ENCODE measurements at places on chromosomes 3 and 15.

GRCh38 chr3:117629505-117629904 lies 919.9 kb downstream of the TUSC7 start:
- DNase-seq: no peak

- DNase-seq: peak; percentile 76
Measured at GRCh38 chr3:108662142-108662738, 72.7 kb downstream of the DZIP3 start.

GRCh38 chr3:71130471-71131374 lies 452.8 kb downstream of the FOXP1 start:
- peak; percentile 81 for DNase-seq

GRCh38 chr3:64530434-64531049 lies 157.3 kb downstream of the ADAMTS9 start:
- peak; percentile 59 for DNase-seq

GRCh38 chr15:39429898-39430357 lies 151.0 kb upstream of the THBS1 start:
- DNase-seq: no peak

- no peak for DNase-seq
Measured at GRCh38 chr3:113802795-113803455, 35.7 kb upstream of the GRAMD1C start.

- DNase-seq: no peak
Measured at GRCh38 chr3:143648708-143649107, 199.6 kb downstream of the SLC9A9 start.

GRCh38 chr3:18246336-18247060 lies 178.6 kb downstream of the SATB1 start:
- DNase-seq: no peak

DNA sequence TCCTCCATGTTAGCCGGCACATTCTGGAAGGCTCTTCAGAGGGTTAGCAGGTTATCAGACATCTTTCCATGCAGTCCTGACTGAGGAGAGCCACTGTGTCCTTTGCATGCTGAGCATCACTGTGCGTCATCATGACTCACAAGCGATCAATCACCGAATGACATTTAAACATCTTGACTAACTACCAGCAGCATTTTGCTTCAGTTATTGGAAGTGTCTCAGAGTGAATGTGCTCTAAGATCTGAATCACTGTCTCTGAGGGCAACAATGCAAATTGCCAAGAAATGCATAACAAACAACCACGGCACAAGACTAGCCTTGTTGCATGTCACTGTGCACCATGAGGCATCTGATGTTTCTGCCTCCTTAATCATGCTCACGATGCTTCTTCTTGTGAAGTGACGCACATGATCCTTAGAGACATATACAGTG lies 18.3 kb upstream of the ATP8B4 start:
- DNase-seq: no peak

- no peak for DNase-seq
Measured at GRCh38 chr3:98791341-98792325, 28.5 kb downstream of the ST3GAL6 start.

GRCh38 chr3:129341331-129342141 lies 62.9 kb downstream of the HMCES start:
- DNase-seq: no peak

DNA sequence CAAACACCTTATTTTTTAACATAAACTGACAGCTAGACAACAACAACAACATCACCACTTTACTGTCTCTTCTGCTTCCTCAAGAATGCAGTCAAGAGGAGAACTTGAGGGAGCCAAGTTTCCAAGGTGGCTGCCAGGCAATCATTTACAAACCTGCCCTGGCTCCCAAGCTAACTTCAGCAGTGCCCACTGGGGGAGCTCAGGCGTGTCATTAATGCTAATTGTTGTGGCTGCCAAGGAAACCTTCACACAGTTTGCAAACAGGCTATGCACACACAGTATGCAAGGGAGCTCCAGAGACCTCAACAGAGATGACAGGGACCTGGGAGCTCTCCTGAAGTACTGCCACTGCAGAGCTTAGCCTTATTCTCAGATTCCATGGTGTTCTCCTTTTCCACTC lies 2.1 kb downstream of the DZIP1L start:
- DNase-seq: no peak

DNA sequence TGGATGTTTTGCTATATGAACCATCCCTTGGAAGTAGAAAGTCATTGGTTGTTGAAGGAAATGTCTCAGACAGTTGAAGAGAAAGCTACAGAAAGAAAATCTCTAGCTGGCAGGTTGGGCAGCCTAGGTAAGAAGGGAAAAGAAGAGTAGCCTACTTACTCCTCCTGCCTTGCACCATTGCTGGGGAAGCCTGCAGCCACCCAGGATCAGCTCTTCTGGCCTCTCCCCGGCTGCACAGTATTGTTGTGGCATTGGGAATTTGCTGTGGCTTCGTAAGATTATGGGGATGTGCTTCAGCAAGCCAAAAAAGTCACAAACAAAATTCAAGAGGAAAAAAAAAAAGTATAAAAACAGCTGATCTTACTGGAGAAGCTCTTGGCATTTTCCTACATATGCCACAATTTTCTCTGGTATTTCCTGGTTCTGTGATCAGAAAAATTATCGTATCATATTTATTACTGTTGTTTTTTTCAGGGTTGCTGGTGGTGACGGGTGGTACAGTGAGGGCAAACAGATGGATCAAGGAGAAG lies 154.2 kb downstream of the TIGIT start:
- no peak for DNase-seq

DNA sequence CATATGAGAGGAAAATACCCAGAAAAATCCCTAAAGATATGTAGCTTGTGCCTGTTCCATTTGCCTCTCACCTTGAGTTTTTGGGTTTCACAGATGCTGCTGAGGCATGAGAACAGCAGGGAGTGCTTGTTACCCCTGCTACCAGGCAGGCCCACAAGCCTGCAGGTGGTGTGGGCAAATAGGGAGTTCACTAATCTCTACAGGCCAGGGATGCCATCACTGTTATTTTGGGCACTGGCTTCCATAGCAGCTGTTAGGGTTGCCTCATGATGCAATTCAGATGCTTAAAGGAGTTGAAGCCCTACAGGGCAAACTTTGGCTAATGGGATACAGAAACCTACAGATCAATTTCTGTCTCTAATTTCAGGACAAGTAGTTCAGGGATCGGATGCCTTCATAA lies 873.5 kb downstream of the OTOL1 start:
- no peak for DNase-seq

DNA sequence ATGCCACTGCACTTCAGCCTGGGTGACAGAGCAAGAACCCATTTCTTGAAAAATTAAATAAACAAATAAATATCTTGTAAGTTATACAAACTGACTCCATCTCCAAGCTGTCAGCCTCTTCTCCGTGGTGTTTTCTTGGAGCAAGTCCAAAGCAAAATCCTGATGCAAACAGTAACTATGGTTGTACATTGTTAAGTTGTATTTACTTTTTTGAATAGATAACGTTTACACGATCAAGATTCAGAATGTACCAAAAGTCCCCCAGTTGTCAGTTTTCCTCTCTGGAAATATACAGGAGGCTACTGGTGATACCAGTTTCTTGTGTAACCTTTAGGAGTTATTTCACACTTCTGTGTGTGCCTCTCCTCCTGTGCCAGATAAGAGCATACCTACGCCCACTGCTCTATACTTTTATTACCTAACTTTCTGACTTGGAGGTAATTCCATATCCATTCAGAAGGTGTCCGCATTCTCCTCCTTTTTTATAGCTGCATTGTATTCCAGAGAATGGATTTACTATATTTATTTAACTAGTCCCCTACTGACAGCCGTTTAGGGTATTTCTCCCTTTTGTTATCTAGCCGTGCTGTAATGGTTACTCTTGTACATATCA lies 14.2 kb downstream of the CMTM7 start:
- no peak for DNase-seq

DNA sequence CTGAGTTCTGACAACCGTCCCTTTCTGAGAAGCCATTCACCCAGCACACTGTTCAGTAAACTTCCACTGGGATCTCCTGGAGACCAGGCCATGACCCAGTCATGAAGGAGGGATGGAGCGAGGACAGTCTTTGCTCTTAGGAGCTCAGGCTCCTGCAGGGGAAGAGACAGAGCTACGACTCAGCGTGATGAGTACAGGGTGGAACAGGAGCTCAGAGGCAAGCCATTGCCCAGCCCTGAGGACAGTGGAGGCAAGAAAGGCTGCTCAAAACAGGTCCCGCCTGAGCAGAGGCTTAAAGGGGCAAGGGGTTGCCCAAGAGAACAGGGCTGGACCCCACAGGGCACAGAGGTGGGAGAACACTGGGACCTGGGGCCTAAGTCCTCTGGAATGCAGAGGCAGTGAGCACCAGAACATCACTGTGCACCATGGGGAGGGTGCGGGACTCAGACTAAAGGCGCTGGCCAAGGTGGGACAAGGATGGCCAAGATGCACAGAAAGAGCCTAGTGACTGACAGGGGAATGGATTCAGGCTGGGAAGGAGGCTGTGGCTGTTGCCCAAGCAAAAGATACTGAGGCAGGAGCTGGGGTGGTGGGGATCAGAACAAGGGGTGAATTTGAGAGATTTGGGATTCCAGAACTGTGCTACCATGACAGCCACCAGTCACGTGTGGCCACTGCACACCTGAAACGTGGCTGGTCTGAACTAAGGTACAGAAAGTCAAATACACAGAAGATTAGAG lies 25.8 kb downstream of the TMEM43 start:
- DNase-seq: no peak

DNA sequence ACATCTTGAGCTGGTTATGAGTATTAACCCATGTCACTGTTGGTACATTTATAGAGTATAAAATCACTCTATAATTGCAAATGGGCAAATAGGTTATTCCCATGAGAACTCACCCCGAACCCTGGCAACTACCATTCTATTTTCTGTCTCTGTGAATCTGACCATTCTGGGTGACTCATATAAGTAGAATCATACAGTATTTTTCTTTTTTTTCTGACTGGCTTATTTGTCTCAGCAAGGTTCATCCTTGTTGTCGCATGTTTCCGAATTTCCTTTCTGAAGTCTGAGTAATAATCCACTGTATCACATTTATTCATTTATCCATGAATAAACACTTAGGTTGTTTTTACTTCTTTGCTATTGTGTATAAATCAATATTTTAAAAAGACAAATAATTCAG lies 59.9 kb upstream of the CHRM5 start:
- no peak for DNase-seq

GRCh38 chr3:50623840-50624474 lies 7.0 kb downstream of the MAPKAPK3 start:
- DNase-seq: peak; percentile 49

- DNase-seq: peak; percentile 70
Measured at GRCh38 chr3:72821161-72821781, 27.0 kb downstream of the SHQ1 start.

DNA sequence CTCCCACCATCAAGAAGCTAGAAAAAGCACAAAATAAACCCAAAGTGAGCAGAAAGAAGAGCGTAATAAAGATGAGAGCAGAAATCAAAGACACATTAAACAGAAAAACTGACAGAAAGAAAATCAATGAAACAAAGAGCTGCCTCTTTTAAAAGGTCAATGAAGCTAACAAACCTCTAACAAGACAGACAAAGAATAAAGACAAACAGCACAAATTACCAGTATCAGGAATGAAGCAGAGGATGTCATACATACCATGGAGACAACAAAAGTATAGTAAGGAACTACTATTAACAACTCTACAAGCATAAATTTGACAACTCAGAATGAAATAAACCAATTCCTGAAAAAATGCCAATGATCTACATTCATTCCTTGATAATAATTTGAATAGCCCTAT lies 15.0 kb downstream of the C3orf70 start:
- no peak for DNase-seq

- no peak for DNase-seq
Measured at GRCh38 chr3:11085093-11085840, 69.0 kb upstream of the HRH1 start.

GRCh38 chr3:150764566-150764965 lies 1.6 kb upstream of the SIAH2 start:
- DNase-seq: peak; percentile 66

- no peak for DNase-seq
Measured at GRCh38 chr15:83398626-83399025, 48.5 kb upstream of the SH3GL3 start.

- DNase-seq: no peak
Measured at GRCh38 chr3:123658852-123659206, 74.0 kb upstream of the HACD2 start.

GRCh38 chr3:122782804-122783203 lies 10.8 kb downstream of the HSPBAP1 start:
- no peak for DNase-seq

GRCh38 chr3:176978441-176978840 lies 218.8 kb downstream of the TBL1XR1 start:
- DNase-seq: no peak

DNA sequence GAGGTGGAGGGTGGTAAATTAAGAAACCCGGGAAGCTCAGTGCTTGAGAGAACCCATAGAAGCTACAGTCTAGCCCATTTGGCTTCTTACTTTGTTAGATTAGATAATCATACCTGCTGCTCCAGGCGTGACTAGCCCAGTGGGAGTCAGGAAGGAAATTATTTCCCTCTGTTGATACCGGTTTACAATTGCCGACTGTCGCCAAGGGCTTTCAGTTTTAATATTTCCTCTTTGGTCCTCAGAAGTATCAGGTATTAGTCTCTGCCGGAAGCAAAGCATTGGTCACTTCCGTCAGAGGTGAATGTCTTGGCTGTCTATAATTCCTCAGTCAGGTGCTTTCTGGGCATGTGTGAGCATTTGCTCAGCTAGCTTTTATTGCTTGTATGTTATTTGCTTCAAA lies 75.2 kb downstream of the LPP start:
- no peak for DNase-seq

DNA sequence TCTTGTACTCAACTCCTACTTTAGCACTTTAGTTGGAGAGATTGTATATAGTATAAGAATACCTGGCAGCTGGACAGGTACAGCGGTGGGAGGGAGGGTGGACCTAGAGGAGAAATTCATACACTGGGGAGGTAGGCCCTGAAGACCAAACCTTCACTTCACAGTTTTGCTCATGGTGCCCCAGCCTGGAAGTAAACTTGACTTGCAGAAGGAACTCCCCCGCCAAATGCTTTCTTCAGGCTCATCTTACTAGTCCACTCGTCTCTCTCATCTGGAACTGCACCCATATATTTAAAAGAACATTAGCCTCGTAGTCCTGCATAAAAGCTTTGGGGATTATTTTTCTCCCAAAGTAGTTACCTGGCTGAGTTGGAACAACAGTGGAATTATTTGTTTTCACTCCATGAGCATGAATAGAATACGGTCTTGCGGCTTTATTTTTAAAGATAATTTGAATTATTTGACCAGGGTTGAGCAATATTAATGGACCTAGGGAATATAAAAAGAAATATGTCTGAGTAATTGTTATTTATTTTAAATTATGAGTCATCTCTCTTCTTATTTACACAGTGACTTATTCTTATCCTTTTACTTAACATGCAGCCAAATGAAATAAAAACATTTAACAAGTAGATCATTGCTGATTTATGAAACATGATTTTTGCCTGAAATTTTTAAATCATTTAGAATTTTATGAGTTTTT lies 25.5 kb upstream of the CP start:
- no peak for DNase-seq

- no peak for DNase-seq
Measured at GRCh38 chr3:23863060-23863459, 53.7 kb downstream of the NKIRAS1 start.

DNA sequence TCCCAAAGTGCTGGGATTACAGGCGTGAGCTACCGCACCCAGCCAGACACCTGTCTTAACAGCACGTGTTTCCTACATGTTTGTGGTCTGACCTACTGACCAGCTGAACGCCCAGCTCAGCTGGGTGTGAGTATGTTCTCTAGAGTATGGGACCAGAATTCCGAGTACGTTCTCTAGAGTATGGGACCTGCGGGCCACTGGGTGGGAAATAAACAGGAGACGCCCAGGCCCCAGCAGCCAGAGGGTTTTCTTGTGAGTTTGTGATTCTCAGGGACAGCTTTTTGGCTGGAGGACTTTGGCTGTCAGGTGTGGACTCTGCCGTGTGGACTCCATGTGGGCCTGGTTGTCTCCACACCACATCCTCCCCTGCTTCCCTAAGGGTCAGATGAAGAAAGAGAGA lies 87.3 kb downstream of the CHRD start:
- no peak for DNase-seq
